Muscle of leg (tissue), 16 donors: ENCODE measurements at places on chromosomes 5 and 9. TPM values are rescaled to one million over a fixed set of nuclear protein-coding genes. Genes with fewer than 3 reads are reported as not detected.

DNA sequence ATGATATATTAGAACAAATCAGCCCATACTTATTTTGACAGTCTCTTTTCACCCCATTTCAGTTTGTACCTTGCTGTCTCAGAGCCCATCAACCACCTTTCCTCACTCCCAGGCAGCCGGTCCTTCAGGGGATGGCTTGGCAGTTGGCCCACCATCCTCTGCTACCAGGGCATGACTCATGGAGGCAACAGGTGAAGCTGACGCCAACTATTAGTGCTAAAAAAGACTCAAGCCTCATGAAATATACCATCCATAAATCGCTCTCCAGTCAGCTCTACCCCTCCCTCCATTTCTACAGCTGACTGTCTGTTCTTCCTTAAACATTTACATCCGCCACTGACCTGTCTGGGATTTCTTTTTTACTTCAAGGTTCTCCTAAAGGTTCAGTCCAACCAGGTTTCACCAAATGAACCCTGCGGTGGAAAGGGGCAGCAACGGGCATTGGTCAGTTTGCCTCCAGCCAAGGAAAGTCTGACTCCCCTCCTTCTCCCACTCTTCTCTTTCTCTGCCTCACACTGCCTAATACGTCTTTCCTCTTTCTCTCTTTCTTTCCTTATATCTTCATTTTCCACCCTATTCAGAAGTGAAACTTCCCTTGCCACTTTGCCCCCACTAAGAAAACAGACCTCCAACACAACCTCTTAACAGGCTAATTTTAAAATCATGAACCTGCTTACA, 439.1 kb downstream of the RAB3C start:
- DNase-seq = peak; percentile 44

DNA sequence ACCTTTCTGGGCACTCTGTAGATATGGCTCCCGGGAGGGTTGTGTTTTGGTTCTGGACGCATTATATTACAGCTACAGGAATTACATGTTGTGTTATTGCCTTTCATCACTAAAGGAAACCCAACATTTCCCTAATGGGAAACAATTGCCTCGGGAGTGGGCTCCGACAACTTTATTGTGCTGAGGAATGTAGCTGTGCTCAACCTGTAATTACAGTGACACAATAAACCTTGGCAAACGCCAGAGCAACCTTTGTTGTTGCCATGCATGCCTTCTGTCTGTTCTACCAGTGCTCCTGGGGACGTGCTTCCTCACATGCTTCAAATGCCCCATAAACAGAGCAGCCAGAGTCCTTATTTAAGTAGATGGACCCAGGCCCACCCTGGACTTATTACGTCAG, 182.4 kb downstream of the DIRAS2 start:
- peak; percentile 15 for DNase-seq

- DNase-seq = peak; percentile 70
Measured at GRCh38 chr5:76333571-76333970, 69.5 kb upstream of the IQGAP2 start.

- peak; percentile 65 for DNase-seq
Measured at GRCh38 chr9:124251204-124251603, 6.5 kb upstream of the NEK6 start.

- DNase-seq = peak; percentile 51
Measured at GRCh38 chr9:87662808-87663528, 63.0 kb upstream of the CTSL start.

The PCDHGA2 gene
- 1.6 TPM for total RNA-seq

DNA sequence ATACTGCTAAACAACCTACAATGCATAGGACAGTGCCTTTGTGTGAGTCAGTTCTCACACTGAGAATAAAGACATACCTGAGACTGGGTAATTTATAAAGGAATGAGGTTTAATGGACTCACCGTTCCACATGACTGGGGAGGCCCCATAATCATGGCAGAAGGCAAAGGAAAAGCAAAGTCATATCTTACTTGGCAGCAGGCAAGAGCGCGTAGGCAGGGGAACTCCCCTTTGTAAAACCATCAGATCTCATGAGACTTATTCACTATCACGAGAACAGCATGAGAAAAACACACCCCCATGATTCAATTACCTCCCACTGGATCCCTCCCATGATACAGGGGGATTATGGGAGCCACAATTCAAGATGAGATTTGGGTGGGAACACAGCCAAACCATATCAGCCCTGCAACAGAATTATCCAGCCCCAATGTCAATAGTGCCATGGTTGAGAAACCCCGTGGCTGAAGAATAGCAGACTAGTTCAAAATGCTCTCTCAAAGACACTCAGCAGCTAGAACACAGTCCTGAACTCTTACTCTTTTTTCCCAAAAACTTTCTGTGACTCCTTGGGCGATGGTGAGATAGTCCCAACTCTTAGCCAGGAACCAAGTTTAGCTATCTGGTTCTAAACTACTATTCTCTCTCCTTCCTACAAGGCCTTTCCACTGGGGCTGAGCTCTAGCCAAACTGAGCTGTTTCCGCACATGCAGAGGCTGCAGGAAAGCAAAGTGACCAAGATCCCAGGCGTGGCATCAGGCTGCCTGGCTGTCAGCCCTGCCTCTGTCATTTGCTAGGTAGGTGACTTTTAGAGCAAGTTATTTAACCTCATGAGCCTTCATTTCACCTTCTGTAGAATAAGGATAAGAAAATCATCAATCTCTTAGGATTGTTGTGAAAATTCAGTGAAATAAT, 21.7 kb downstream of the FAT2 start:
- no peak for DNase-seq

DNA sequence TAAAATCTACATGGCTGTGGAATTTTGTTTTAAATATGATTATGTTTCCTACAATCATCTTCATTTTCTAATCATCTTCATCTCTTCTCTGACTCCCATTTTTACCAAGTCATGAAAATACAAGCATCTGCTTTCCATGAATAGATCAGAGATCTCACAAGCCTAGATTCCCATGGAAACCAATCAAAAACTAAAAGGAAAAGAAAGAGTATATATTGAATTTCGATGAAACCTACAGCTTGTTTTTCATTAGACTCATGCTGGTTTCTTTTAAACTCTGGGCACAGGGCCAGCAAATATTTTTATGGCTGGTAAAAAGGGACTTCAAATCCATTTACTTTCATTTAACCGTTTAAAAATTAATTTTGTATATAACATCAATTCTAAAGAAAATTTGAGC, 51.2 kb downstream of the INVS start:
- peak; percentile 72 for DNase-seq

The ZNF462 gene
- 18.8 TPM for total RNA-seq

The SLC35D2 gene
- total RNA-seq = 14.6 TPM

DNA sequence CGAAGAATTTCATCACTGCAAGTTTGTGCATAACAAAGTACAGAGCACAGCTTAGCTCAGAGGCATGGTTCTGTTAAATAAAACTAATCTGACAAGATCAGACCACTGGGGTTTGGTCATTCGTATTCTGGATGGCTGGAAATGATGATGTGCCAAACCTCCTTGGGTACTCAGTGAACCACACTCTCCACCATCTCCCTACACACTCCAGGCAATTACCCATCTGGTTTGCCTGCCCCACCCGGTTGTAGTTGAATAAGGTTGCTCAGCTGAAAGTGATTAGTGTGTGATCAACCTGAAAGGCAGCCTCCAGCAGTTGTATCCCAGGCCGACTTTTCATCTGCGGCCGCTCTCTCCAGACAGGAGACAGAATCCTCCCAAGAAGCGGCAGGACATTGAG, 371.4 kb downstream of the TLE1 start:
- DNase-seq = no peak

GRCh38 chr5:135253601-135254178, 145.3 kb downstream of the MACROH2A1 start:
- no peak for DNase-seq
